ENCODE measurements at places on chromosomes 6 and 20.
A peak's percentile ranks its signal among the peaks of the same experiment; 100 is the strongest.

- DNase-seq, result peak; percentile 16
These were observed at the start of gene PLEKHG1 for GRCh38 chr6:150599199-150600009. Gene PLEKHG1 (plus strand): TSS chr6:150599885. CDS start chr6:150733682, 133,797 bp downstream.

GRCh38 chr20:51087266-51087665 lies 64.4 kb upstream of the KCNG1 start:
- no peak for DNase-seq

- no peak for DNase-seq
These were observed 33.4 kb upstream of the MAS1L start for GRCh38 chr6:29521006-29521680.

DNA sequence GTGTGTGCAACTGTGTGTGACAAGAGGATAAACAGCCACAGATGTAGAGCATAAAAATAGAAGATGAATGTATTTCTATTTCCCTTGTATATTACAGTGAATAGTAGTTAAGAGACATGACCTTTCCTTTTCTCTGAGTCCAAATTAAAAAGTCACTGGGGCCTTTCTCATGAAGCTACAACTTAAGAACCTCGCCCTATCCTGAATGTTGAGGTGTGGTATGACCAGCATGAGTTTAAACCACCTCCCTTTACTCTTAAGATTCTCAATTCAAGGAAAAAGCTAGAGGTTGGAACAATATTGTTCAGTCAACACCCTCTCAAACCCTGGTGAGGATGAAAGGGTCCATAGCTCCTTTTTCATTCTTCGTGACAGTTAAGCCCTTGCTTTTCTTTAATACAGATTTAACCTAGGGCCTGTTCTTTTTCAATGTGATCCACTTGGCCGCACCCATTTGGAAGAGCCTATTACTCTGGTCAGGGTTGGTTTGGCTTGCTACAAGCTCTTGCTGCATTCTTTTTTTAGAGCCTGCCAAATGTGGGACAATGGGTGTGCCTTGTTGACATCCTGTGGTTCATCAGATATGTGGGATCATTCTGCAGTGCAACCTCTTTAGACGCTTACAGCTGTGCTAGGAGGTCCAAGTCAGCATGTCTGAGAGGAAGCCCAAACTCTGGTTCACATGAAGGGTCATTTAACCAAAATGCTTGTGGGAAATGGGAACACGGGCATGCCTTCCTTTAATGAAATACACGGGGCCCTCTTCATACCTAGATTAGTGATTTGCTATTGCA lies 290.0 kb downstream of the HAO1 start:
- DNase-seq, result no peak

GRCh38 chr6:90118581-90118980 lies 178.1 kb downstream of the BACH2 start:
- DNase-seq, result no peak

GRCh38 chr20:36439040-36439730 lies 102.1 kb upstream of the MYL9 start:
- no peak for DNase-seq

GRCh38 chr6:90458353-90459224 lies 128.3 kb downstream of the MAP3K7 start:
- DNase-seq, result peak; percentile 46

- DNase-seq, result no peak
These were observed 95.6 kb upstream of the SHLD1 start for GRCh38 chr20:5654557-5654956.

DNA sequence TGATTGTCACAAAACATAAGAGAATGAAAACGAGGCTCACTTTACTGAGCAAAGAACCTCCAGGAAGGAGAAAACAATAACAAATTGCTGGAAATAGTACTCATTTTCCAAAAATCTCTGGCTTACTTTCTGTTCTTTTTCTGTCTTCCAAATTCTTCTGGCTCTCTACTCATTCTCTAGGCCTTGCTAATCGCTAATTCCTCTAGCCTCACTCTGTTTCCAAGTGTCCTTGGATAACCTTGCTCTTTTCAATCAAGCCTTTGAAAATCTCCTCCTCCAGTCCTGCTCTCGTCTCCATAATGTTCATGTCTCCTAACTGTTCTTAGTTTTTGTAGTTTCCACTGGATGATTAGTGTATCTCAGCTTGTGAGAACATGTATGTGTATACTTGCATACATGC lies 96.2 kb upstream of the MAP7 start:
- DNase-seq, result no peak

DNA sequence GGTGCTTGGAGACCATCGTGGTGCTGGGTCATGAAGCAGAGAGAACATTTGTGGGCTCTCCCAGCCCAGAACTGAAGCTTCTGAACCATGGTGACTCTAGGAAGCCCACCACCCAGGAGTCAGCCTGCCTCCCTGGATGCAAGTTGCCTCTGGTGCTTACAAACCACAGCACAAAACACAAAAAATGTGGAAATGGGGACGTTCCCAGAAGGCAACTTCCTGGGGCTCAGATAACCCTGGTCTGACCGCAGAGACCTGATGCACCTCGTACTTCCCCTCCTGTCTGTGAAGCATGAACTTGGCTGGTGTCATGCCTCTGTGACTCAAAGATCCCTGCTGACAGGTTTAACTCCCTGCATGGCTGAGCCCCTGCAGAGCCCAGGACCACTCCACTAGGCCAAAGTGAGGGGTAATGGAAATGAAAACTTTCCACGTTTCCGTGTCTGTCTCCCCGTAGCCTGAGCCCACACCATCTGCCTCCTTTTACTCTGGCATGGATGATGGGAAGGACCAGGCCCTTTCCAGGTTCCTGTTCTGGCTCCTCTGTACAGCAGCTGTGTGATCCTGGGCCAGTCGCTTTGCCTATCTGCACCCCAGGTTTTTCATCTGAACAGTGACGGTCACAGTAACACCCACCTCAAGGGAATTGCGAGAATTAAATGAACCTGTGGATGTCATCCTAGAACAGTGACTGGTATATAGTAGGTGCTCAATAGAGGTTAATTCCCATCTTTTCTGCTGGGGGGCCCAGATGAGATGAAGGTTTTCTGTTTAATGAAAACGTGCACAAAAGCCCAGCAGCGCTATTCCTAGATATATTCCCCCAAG lies 57.7 kb downstream of the PPP1R16B start:
- no peak for DNase-seq

- DNase-seq, result no peak
These were observed 20.7 kb downstream of the FOXO3 start for GRCh38 chr6:108581237-108581931.

- no peak for DNase-seq
These were observed 82.8 kb downstream of the COL9A1 start for GRCh38 chr6:70219943-70220613.

DNA sequence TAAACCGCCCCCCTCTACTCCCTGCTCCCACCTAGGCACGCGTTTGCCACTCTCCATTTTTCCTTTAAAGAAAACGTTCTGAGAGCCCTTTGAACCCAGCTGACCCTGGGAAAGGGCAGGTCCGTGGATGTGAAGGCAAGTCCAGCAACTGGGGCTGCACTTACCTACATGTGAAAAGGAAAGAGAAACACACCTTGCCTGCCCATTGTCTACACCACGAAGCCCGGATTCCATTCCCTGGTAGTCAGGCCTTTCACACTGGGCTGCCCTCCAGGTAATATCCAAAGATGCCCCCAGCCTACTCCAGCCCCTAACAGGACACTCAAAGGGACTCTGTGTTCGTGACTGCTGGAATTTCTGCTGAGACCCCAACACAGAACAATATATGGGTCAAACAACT lies 94.4 kb downstream of the CD83 start:
- no peak for DNase-seq

DNA sequence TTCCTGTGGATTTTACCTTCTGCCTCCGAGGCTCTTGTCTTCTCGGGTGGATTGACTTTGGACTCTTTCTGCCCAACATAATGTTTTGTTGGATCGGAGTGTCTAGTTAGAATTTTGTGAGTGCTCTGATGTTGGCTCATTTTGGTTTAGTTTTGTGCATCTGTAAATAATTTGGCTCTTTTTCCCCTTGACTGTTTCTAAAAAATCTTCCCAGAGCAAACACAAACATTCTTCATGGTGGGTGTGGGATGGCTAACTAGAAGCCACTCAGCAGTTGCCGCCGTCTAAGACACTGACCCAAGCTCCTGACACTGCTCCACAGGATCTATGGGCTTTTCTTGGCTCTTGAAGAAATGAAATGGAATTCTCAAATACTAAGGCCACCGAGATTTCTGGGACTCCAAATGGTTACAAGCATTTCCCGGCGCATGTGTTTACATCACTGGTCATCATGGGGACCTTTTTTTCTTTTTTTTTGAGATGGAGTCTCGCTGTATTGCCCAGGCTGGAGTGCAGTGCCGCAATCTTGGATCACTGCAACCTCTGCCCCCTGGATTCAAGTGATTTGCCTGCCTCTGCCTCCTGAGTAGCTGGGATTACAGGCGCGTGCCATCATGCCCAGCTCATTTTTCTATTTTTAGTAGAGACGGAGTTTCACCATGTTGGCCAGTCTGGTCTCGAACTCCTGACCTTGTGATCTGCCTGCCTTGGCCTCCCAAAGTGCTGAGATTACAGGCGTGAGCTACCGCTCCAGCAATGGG lies 92.0 kb upstream of the FRMD1 start:
- no peak for DNase-seq

DNA sequence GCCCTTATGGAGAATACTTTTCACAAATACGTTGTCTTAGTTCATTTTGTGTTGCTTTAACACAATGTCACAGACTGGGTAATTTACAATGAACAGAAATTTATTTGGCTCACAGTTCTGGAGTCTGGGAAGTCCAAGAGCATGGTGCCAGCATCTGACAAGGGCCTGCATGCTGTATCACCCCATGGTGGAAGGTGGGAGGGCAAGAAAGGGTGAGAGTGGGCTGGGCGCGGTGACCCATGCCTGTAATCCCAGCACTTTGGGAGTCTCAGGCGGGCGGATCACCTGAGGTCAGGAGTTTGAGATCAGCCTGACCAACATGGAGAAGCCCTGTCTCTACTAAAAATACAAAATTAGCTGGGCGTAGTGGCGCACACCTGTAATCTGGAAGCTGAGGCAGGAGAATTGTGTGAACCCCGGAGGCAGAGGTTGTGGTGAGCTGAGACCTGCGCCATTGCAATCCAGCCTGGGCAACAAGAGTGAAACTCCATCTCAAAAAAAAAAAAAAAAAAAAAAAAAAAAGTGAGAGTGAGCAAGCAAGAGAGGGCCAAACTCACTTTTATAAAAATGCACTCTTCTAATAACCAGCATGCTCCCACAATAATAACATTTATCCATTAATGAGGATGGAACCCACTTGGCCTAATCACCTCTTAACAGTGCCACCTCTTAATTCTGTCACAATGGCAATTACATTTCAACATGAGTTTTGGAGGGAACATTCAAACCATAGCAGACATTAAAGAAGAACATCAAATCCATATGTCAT lies 36.1 kb downstream of the NCOA7 start:
- no peak for DNase-seq

DNA sequence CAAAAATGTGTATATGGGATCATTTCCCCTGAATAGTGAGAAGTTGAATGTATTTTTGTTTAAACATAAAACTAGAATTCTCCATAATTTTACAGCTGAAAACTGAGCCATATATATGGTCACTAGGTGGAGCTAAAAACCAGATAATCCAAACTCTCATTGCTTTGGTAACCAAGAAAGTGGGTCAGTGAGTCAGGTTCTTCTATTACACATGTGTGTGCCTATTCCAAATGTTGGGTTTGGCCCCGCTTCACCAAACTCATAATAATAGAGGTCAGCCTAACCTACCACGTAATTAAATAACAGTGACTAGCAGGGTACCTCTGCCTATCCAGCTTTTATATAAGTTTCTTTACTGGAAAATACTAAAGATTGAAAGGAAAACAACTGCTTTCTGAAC lies 19.3 kb upstream of the RNGTT start:
- no peak for DNase-seq

GRCh38 chr6:161439093-161439492 lies 165.2 kb upstream of the AGPAT4 start:
- DNase-seq, result no peak

DNA sequence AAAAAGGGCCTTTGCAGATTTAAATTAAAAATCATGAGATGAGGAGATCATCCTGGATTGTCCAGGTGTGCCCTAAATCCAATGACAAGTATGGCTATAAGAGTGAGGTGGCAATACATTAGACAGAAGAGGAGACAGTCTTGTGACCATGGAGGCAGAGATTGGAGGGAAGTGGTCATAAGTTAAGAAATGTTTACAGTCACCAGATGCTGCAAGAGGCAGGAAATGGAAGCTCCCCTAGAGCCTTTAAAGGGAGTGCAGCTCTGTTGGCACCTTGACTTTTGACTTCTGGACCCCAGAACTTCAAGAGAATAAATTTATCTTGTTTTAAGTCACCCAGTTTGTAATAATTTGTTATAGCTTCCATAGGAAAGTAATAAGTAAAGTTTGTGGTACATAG lies 61.1 kb downstream of the HMGN3 start:
- DNase-seq, result no peak

DNA sequence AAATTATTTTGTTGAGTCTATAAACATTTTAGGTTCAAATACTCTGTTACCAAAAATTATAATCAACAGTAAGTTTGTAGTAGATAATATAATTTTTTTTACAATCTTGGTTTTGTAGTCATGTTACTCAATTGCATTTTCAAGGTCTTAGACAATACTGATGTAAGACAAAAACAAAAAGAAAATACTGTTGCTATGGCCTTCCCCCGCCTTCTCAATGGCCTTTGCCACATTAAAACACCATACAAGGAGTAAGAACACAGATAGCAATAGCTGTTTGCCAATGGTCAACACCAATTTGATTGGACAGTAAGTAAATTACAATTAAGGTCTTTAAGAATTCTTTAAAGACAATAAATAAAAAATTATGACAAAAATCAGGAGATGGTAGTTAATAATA lies 450.2 kb downstream of the CDC5L start:
- DNase-seq, result no peak

GRCh38 chr6:6284221-6284966 lies 36.1 kb downstream of the F13A1 start:
- no peak for DNase-seq

DNA sequence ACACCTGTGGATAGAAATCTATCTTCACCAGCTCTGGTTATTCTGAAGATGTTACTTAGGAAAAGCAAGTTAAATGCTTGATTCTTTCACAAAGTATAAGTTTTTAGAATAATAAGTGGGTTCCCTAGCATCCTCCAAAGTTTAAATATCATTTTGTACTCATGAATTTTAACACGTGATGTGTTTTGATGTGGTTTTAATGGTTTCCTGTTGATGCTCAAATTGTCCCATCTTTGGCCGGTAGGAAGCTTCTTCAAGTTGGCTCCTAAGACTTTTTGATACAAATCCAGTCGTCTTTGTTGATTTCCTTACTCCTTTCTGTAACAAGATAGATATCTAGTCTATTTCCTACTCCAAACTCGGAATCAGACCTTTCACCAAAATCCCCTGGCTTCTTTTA lies 94.5 kb upstream of the STXBP5 start:
- no peak for DNase-seq

DNA sequence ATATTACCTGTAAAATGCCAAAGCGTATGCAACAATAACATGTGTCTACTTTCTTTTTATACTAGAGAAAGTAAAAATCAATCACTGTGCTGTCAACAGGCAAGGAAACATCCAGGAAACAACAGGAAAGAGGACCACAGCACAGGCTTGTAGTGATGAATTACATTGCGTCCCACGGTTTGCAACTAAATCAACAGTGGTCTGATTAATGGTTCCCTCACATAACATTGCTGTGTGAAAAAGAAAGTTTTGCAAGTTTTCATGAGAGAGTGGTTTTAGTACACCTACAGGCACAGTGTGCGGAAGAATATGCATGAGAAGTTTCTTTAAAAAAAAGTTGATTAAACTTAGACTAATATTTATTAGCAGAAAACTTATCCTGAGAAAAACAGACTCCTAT lies 329.5 kb upstream of the HSF2 start:
- no peak for DNase-seq
